ENCODE measurements at places on chromosomes 7 and 10. TPM values are rescaled to one million over a fixed set of nuclear protein-coding genes. Genes with fewer than 3 reads are reported as not detected.

SSC4D gene
- total RNA-seq, result 6.0 TPM

ITGB8 gene
- 11.1 TPM for total RNA-seq

NKX1-2 gene
- total RNA-seq, result 0.07 TPM

- no peaks in the 10 kb centered on the region for H3K36me3 ChIP-seq
- no peaks in the 10 kb centered on the region for H3K27me3 ChIP-seq
- no peak overlapping the region for H3K27ac ChIP-seq
- peaks cover 51% of the 10 kb centered on the region for H3K4me1 ChIP-seq
Observed at GRCh38 chr10:79319115-79319771, 28.0 kb upstream of the PPIF start.

- H3K4me1 ChIP-seq, result peaks cover 16% of the 10 kb centered on the region
- H3K27me3 ChIP-seq, result no peaks in the 10 kb centered on the region
- H3K4me3 ChIP-seq, result no peak overlapping the region
- no peak for DNase-seq
Observed at GRCh38 chr10:31765541-31765940, 163.1 kb downstream of the ARHGAP12 start.

GRCh38 chr7:108066486-108066885 lies 63.5 kb upstream of the LAMB1 start:
- no peaks in the 10 kb centered on the region for H3K36me3 ChIP-seq
- no peak for DNase-seq
- no peaks in the 10 kb centered on the region for H3K27me3 ChIP-seq
- H3K4me3 ChIP-seq, result no peak overlapping the region

GRCh38 chr10:80131499-80131901 lies 1.0 kb upstream of the PLAC9 start:
- H3K36me3 ChIP-seq, result no peaks in the 10 kb centered on the region
- no peak overlapping the region for H3K27ac ChIP-seq

DNA sequence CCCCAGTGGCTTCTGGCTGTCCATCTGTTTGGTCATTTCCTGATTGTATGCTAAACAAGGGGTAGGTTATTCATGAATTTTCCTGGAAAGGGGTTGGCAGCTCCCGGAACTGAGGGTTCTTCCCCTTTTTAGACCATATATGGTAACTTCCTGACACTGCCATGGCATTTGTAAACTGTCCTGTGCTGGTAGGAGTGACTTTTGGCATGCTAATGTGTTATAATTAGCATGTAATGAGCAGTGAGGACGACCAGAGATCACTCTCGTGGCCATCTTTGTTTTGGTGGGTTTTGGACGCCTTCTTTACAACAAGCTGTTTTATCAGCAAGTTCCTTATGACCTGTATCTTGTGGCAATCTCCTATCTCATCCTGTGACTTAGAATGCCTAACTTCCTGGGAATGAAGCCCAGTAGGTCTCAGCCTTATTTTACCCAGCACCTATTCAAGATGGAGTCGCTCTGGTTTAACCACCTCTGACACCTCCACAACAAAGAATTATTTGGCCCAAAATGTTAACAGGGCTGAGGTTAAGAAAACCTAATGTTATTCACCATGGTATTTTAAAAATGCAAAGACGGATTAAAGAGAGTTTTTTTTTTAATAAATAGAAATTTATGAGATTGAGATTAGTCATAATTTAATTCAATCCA lies 2.4 kb upstream of the PTN start:
- DNase-seq, result no peak
- no peaks in the 10 kb centered on the region for H3K36me3 ChIP-seq
- H3K27ac ChIP-seq, result no peak overlapping the region
- H3K27me3 ChIP-seq, result no peaks in the 10 kb centered on the region

GRCh38 chr10:129966889-129967578 lies 3.0 kb upstream of the EBF3 start:
- peaks cover 4% of the 10 kb centered on the region for H3K4me1 ChIP-seq
- no peaks in the 10 kb centered on the region for H3K36me3 ChIP-seq
- no peak for DNase-seq
- peaks cover 78% of the 10 kb centered on the region for H3K27me3 ChIP-seq
- no peak overlapping the region for H3K27ac ChIP-seq
- H3K4me3 ChIP-seq, result no peak overlapping the region

DNA sequence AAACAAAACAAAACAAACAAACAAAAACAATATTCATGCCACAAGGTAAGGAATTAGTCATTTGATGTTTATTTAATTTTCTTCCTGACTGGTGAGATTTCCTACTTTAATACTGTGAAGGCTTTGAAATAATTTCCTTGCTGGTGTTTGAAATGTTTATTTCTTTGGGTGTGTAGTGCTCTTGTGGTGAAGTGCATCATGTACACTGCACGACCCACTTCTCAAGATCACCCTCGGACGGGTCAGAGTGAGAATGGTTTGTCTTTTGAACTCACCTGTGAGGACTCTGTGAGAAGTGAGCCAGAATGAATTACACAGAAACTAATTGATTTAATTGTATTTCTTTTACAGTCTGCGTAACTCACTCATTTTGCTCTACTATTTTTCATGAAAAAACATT lies 1211.5 kb downstream of the SORCS1 start:
- H3K27ac ChIP-seq, result no peak overlapping the region
- no peak overlapping the region for H3K4me3 ChIP-seq
- no peaks in the 10 kb centered on the region for H3K27me3 ChIP-seq
- no peak for DNase-seq
- no peaks in the 10 kb centered on the region for H3K36me3 ChIP-seq

DNA sequence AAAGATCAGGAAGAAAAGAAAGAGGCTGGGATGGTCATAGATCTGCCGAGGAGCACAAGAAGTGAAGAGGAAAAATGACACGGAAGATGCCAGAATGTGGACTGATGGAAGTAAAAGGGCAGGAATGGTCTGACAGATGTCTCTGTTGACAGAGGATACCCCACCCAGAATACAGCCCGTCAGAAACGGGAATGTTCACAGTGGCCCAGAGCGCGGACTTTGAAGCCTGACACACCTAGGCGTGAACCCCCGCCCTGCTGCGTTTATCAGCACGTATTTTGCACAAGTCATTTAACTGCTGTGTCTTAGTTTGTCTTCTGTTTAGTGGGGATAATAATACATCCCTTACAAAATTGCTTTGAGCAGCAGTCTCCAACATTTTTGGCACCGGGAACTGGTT lies 27.1 kb downstream of the AKR1B1 start:
- H3K4me1 ChIP-seq, result no peaks in the 10 kb centered on the region
- H3K4me3 ChIP-seq, result peak overlapping the region; percentile 54
- H3K27me3 ChIP-seq, result peaks cover 3% of the 10 kb centered on the region
- no peaks in the 10 kb centered on the region for H3K36me3 ChIP-seq

DNA sequence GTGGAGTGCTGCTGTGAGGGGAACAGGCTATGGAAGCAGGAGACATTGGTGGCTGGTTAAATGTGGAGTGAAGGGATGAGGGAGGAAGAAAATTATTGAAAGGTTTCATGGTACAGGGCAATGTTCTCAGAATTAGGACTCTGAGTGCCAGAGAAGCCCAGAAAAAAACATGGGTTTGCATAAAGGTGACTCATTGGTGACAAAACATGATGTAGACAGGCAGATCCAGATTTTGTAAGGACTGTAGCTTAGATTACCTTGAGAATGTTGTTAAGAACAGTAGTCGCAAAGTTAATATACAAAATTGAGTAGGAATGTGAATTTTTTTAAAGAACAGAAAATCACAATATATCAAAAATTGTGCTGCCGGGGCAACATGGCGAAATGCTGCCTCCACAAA lies 134.9 kb upstream of the ZNF438 start:
- no peaks in the 10 kb centered on the region for H3K27me3 ChIP-seq
- no peak overlapping the region for H3K27ac ChIP-seq
- H3K4me1 ChIP-seq, result no peaks in the 10 kb centered on the region

- no peaks in the 10 kb centered on the region for H3K36me3 ChIP-seq
- H3K27ac ChIP-seq, result no peak overlapping the region
- H3K4me3 ChIP-seq, result no peak overlapping the region
- H3K27me3 ChIP-seq, result no peaks in the 10 kb centered on the region
- H3K4me1 ChIP-seq, result no peaks in the 10 kb centered on the region
- DNase-seq, result no peak
Observed at GRCh38 chr10:55220975-55221374, 419.9 kb upstream of the PCDH15 start.

DNA sequence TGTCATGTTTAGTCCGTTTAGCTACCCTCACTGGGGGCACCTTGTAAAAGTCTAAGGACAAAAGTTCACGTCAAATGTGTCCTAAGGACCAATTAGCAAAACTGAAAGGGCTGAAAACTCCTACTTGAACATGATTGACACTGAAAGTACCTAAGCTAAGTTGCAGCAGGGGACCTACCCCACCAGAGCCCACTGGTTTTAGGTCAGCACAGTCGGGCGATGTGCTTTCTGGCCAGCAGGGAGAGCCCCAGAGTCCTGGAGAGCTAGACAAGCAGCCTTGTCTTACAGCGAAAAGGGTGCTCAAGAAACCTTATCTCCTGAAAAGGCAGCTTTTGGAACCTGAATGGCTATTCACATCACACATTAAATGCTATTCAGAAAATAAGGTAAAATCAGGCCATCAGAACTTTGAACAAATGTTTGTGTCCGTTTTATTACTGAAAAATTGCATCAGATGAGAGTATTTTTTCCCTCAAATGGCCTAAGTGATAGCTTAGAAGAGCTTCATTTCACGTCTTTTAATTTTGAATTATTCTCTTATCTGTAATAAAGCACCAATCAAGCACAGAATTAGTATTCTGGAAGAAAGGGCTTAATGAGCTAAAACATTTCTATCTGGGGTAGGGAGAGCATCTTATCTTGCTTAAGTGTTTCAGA lies 52.2 kb upstream of the MKI67 start:
- no peak overlapping the region for H3K27ac ChIP-seq
- H3K27me3 ChIP-seq, result no peaks in the 10 kb centered on the region
- H3K4me3 ChIP-seq, result no peak overlapping the region
- no peaks in the 10 kb centered on the region for H3K4me1 ChIP-seq
- DNase-seq, result no peak

GRCh38 chr10:72951760-72952159 lies 2.8 kb downstream of the PLA2G12B start:
- H3K27ac ChIP-seq, result no peak overlapping the region
- DNase-seq, result no peak
- no peaks in the 10 kb centered on the region for H3K36me3 ChIP-seq
- H3K4me1 ChIP-seq, result no peaks in the 10 kb centered on the region

- H3K36me3 ChIP-seq, result peaks cover 2% of the 10 kb centered on the region
- DNase-seq, result peak; percentile 84
- H3K27me3 ChIP-seq, result no peaks in the 10 kb centered on the region
- H3K27ac ChIP-seq, result peak overlapping the region; percentile 83
- H3K4me3 ChIP-seq, result peak overlapping the region; percentile 93
Observed at GRCh38 chr10:33334805-33335550, 511 bp upstream of the NRP1 start.

DNA sequence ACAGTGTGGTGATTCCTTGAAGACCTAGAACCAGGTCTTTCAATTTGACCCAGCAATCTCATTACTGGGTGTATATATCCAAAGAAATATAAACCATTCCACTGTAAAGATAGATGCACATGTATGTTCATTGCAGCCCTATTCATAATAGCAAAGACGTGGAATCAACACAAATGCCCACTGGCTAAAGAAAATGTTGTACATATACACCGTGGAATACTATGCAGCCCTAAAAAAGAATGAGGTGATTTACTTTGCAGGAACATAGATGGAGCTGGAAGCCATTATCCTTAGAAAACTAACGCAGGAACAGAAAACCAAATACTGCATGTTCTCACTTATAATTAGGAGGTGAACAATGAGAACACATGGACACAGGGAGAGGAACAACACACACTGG lies 278.0 kb upstream of the KCND2 start:
- no peak overlapping the region for H3K4me3 ChIP-seq
- no peaks in the 10 kb centered on the region for H3K27me3 ChIP-seq
- H3K36me3 ChIP-seq, result no peaks in the 10 kb centered on the region
- no peak for DNase-seq

GRCh38 chr7:45191396-45191795 lies 33.8 kb downstream of the RAMP3 start:
- DNase-seq, result no peak
- H3K4me1 ChIP-seq, result no peaks in the 10 kb centered on the region
- H3K27ac ChIP-seq, result no peak overlapping the region
- no peaks in the 10 kb centered on the region for H3K36me3 ChIP-seq

DNA sequence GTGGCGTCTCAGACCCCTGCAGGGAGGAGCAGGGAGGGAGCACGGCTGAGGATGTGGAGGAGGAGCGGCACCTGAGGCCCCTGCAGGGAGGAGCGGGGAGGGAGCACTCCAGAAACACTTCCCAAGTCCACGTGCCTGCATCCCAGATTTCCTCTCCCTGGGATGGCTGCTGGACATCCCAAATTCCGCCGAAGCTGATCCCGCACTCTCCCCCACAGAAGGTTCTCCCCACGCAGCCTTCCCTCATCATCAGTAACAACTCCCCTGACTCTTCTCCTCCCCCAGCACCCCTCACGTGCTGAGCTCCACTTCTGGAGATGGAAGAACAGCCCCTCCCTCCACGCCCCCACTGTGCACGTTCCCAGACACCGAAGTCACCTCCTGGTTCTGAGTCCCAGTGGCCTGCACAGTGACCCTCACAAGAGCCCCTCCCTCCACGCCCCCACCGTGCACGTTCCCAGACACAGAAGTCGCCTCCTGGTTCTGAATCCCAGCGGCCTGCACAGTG lies 17.8 kb upstream of the FOXL3 start:
- H3K4me3 ChIP-seq, result no peak overlapping the region
- peaks cover 3% of the 10 kb centered on the region for H3K27me3 ChIP-seq
- no peaks in the 10 kb centered on the region for H3K36me3 ChIP-seq
- no peak for DNase-seq

Data from astrocyte (in vitro differentiated cells and primary cell).